ENCODE measurements at places on chromosomes 4 and X. TPM values are rescaled to one million over a fixed set of nuclear protein-coding genes. Genes with fewer than 3 reads are reported as not detected.

- DNase-seq: no peak
Measured at GRCh38 chr4:55355555-55355954, 9.5 kb downstream of the SRD5A3 start.

PRICKLE3 gene
- total RNA-seq: 27.3 TPM

GRCh38 chr4:39808231-39808749, 110.4 kb downstream of the UBE2K start:
- DNase-seq: no peak

NFKB1 gene
- 105 TPM for total RNA-seq

DNA sequence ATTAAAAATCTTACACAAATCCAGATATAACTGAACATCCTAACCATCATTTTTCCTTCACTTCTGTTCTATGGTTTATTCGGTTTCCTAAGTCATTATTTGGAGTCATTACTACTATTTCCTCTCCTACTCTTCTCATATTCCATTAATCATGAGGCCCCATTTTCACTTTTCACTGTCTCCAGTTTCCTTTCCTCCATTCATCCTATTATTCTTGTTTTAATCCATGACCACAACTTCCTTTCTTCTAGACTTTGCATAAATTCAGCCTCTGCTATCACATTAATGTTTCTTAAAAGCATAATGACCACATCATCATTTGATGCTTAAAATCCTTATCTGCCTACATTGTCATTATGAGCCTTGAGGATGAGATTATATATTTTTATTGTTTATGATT, 555.0 kb upstream of the NDST4 start:
- no peak for DNase-seq

DNA sequence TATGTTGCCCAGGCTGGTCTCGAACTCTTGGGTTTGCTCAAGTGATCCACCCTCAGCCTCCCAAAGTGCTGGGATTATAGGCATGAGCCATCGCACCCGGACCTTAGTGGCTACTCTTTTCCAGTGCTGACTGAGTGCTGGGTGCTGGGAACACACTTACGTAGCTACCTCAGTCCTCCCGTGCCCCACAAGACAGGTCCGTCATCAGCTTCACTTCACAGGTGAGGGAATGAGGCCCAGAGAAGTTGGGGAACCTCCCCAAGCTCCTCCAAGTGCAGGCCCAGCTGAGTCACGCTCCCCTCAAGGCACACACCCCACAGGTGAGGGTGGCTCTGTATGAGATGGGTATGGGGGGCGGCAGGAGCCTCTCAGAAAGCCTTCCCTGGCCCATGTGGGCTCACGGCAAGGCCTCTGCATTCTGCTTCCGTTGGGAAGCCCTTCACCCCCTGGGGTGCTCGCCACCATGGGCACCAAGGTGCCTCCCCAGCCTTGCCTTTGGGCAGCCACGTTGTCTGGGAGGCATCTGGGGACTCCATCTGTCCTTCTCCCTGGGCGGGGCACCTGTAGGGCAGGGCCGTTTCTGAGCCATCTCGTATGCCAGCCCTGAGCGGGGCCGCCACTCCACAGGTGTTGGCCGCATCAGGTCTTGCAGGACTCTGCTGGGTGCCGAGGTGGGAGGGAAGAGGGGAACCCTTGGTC, 28.4 kb downstream of the NSG1 start:
- DNase-seq: no peak

DNA sequence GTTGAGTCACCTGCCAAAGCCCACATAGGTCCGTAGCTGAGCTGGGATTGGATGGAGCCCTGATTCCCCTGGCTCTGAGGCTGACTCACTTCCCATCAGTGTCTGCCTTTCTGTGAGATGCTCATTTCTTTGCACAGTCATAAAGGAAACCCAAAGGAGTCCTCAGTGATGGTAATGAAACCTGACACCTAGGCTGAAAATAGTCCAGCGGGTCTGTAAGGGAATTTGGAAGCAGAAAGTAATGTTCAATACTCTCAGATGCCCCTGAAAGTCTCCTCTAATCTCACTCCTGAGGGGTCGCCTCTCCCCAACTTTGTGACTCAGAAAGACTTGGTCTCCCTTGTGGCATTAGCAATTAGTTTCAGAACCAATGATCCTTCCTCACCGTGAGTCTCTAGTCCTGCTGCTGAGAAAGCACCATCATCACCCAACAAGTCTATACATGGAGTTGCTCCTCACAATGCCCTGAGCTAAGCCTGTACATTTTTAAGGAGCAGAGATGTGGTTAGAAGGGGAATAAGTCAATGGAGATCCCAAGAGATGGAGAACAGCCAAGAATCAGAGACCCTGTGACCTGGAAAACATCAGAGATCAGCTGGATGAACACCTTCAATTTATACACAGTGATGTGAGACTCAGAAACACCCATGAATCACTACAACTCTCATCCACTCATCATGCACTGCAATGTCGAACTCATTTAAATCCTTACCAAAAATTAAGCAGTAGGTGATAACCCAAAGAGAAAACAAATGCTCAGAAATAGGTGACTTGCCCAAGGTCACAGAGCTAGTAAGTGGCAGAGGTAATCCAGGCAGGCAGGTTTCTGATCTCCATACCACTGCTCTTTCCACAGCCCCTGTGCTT, 219.0 kb upstream of the CPEB2 start:
- peak; percentile 68 for DNase-seq

GRCh38 chr4:114036426-114036825, 57.0 kb upstream of the ARSJ start:
- DNase-seq: no peak

GRCh38 chr4:84147831-84148230, 351.3 kb downstream of the NKX6-1 start:
- no peak for DNase-seq

ENPEP gene
- total RNA-seq: not detected

IQCM gene
- total RNA-seq: not detected

GRCh38 chr4:41092128-41092527, 122.2 kb downstream of the APBB2 start:
- DNase-seq: no peak

CT47B1 gene
- total RNA-seq: not detected

CCDC110 gene
- 1.0 TPM for total RNA-seq

APELA gene
- not detected for total RNA-seq

DNA sequence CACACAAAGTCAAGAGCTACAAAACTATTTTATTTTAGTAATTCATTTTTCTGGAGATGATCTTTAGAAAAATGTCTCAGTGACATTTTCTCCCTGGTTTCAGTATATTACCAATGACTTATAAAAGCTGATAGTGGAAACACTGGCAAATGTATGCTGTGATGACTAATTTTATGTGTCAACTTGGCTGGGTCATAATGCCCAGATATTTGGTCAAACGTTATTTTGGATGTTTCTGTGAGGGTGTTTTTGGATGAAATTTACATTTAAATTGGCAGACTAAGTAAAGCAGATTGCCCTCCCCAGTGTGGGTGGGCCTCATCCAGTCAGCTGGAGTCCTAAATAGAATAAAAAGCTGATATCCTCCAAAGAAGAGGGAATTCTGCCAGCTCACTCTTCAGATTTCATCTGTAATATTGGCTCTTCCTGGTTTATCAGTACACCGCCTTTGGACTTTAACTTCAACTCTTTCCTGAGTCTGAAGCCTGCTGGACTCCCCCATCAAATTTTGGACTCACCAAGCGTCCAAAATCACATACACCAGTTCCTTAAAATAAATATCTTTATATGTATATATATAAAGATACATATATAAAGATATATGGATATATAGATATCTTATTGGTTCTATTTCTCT, 31.2 kb upstream of the RAB40A start:
- no peak for DNase-seq

GRCh38 chrX:45669715-45670340, 469.2 kb upstream of the DIPK2B start:
- DNase-seq: no peak

DNA sequence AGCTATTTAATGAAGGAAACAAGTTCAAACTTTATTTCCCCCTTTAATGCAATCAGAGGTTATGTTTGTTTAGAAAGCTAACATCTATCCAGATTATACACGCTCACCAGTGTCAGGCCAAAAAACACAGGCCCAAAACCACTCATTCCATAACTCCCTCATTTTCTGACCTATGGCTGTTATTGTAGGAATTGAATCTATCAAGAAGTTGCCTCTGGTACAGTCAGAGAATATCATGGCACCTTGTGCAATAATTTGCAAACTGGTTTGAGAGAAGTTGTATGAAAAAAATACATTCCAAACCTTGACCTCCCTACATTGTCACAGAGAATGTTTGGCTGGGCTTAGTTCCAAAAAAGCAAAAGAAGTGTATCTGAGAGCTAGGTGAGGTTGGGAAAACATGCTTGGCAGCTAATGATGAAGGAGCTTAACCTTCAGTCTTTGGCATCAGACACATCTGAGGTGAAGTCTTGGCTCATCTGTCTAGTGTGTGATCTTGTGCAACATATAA, 591.0 kb downstream of the ANKRD50 start:
- DNase-seq: no peak

DNA sequence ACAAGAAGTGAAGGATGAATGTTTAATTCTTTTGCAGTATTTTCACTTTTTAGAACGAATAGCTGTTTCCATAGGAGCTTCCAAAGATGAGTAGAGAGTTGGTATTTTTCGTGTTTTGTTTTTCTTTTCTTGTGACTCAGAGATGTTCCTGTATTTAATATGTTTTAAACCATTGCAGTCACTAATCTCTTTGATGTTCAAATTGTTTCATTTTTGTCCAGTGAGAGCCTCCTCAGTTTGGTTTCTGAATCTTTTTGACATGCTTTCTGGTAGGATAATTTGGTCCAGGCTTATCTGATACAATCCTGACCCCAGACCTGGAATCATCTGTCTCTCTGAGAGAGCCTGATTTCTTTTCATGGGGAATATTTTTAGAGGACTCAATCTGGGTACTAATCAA, 41.6 kb downstream of the BEX3 start:
- no peak for DNase-seq

- no peak for DNase-seq
Measured at GRCh38 chrX:148874636-148875246, 374.3 kb downstream of the AFF2 start.

DNA sequence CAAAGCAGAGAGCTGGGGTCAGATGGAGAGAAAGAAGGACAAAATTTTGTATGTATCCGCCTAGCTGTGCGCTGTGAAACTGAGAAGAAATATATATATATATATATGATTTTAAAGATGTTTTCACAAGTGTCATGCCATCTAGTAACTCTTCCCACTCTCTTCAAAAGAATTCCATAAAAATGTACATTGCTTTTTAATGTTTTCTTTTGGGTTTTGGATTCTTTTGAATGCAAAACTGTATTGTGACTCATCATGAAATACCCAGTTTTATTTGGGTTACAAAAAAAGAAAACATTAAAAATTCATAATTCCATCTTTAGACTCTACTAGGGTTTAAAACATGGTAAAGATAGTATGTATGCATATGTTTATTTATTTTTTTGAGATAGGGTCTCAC, 34.3 kb upstream of the IGFBP7 start:
- DNase-seq: no peak

GRCh38 chr4:88268913-88269312, 15.4 kb downstream of the PPM1K start:
- DNase-seq: no peak

DNA sequence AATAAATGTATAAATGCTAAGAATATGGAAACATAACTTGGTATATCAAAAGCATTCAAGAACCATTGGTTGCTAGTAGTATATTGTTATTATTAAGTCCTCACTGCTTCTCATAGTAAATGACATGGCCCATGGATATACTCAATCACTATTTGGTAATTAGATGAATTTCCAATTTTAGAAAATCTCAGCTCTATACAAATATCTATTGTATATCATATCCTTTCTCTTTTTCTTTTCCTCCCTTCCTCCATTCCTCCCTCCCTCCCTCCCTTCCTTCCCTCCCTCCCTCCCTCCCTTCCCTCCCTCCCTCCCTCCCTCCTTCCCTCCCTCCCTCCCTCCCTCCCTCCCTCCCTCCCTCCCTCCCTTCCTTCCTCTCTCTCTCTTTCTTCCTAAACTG, 514.4 kb upstream of the LCORL start:
- DNase-seq: no peak

DNA sequence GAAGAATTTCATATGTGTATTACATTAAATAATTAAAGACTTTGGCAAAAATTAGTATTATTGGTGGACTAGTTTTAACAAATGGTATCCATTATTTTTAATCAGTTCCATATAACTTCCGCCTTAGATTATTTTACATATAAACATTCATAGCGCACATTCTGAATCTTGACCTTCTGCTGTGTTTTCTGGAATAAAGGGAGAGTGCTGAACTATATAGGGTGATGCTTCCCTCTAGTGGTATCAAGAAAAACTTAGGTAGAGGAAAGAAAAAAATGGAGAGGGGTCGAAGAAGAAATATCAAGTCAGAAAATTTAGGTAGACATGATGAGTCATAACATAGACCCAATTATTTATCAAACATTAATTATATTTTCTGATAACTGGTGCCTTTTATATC, 155.6 kb upstream of the PACRGL start:
- DNase-seq: no peak

Measured in activated naive CD4-positive, alpha-beta T cell treated with anti-CD3 and anti-CD28 coated beads, Interleukin-2, amount 50 U/mL, for 72 hours (primary cell).